Activated naive CD8-positive, alpha-beta T cell treated with anti-CD3 and anti-CD28 coated beads, Interleukin-2, amount 50 U/mL, for 16 hours (primary cell): ENCODE measurements at places on chromosomes 6 and 20.

DNA sequence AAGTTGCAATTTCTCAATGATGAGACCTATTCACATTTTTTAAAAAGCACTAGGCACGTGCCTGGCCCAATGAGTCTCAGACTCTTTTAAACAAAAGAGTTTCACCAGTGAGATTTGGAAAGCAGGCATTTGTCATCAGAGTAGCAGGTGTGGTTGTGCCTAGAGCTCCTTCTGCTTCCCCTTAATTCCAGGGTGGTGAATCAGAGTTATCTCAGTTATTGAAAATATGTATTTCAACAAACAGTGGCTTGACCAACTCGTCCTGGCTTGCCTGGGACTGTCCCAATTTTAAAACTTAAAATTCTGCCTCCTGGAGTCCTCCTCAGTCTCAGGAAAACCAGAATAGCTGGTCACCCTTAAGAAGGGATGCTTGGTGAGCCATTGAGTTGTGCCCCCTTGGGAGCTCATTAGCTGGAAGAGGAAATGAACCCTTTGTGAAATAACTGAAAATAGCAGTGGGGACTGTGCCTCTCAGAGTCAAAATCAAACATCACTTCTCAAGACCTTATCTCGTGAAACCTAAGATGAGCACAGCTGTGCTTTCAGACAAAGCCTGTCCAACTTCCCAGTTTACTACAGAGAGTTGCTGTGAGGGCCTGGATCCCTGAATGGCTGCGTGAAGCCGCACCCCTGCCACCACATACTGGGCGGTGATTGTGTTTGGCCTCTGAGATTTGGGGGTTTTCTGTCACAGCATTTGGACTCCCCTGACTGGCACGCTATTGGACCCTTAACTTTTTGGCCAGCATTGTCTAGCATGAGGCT lies 116.3 kb downstream of the ANKRD60 start:
- no peak for DNase-seq

DNA sequence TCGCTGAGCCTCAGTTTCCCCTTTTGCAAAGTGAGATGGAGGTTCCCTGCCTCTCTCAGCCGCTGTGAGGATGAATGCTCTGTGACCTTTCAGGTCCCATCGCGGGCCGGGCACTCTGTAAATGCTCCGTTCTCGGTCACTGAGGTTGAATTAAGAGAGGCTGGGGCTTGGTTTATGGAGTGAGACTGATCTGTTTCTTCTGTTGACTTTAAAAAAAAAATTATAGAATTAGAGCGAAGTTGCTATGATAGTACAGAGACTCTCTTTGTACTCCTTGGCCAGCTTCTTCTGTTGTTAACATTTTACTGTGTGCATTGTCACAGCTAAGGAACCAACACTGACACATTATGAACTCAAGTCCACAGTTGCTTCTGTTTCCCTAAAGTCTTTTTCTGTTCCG lies 64.4 kb downstream of the ADNP start:
- no peak for DNase-seq

- no peak for DNase-seq
These were observed 658.9 kb upstream of the NOX3 start for GRCh38 chr6:156114541-156114940.

- DNase-seq, result no peak
These were observed 52.2 kb downstream of the MYH7B start for GRCh38 chr20:35007891-35008290.

- no peak for DNase-seq
These were observed 41.4 kb upstream of the BEND6 start for GRCh38 chr6:56913285-56914074.
